CD4-positive, alpha-beta T cell treated with Interleukin-2 at 100 ng/mL for 4 hours (primary cell): ENCODE measurements at places on chromosomes 1 and 21.
A peak's percentile ranks its signal among the peaks of the same experiment; 100 is the strongest.

GRCh38 chr1:154956544-154956941, 644 bp upstream of the PBXIP1 start:
- DNase-seq: no peak

GRCh38 chr1:38733761-38734160, 125.8 kb downstream of the RRAGC start:
- DNase-seq: no peak

GRCh38 chr1:226873771-226874578, 3.6 kb downstream of the PSEN2 start:
- no peak for DNase-seq

DNA sequence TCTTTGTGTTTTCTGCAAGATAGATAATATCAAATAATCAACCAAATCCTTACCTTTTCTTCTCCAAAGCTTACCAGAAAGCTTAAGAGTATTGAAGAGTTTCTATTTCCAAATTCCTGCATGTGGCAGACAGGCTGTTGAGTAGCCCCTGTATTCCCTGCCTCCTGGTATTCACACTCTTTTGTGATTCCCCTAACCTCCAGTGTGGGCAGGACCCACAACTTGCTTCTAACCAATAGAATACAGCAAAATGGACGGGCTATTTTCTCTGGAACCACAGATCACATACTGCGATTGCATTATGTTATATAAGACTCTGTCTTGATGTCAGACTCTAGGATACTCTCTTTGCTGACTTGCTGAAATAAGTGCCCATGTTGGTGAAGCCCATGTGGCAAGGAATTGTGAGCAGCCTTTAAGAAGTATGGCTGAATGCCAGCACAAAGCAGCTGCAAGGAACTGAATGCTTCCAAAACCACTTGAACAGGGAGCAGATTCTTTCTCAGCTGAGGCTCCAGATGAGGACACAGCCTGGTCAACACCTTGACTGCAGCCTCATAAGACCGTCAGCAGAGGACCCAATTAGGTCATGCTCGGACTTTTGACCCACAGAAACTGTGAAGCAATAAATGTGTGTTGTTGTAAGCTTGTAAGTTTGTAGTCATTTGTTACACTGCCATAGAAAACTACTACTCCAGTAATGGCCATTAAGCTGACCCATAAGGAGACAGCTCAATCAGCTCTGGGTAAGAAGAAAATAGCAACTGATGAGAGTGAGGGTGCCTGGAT, 47.9 kb upstream of the PLXNA2 start:
- no peak for DNase-seq

GRCh38 chr1:211833174-211833820, 2.7 kb upstream of the LPGAT1 start:
- DNase-seq: peak; percentile 62

DNA sequence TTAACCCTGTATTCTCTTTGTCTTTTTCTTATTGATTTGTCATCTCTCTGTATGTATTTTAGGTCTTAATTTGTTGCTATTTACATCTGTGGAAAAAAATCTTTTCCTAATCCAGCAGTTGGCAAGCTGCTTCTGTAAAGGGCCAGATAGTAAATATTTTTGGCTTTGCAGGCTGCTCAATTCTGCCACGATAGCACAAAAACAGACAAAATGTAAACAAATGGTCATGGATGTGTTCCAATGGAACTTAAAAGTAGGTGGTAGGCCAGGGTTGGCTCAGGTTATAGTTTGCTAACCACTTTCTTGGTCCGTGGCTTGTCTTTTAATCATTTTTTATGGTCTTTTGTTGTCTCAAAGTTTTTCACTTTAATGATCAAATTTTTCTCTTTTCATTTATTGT, 371.8 kb downstream of the HHAT start:
- no peak for DNase-seq

DNA sequence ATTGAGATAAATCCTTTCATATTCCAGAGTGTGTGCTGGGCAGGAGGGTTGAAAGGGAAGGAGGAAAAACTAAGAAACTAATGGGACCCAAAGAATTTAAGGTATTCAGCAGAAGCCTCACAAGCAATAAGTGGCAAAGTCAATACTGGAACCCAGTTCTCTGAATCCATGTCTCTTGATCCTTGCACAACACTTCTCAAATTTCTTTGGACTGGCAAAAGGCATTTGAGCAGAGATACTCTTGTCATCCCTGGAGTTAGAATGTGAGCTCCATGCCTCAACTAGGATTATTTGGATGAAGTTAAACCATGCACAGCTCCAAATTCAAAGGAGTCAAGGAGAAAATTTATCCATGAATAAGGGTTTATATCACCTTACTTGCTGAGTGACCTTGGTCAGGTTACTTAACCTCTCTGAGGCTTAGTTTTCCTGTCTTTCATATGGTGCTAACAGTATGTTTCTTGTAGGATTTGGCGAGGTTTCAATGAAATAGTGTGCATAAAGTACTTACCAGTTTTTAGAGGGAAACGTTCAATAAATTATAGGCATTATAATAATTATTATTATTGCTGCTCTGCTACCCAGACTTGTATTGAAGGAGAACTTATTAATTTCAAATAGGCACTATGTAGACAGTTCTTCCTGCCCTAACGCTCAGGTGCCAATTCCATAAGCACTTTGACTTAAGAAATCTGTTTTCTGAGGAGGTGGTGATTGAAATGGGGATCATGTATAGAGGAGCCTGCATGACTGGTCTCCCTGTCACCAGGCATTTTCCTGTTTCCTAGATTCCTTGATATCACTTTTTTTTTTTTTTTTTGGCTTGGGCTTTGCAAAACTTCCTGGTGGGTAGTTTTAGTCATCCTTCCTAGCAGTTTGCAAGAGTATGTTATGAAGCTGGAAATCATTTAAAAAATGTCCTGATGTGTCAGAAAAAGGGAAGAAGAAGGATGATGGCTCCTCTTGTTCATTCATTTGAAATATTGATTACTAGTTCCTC, 125.0 kb upstream of the JUN start:
- DNase-seq: no peak

DNA sequence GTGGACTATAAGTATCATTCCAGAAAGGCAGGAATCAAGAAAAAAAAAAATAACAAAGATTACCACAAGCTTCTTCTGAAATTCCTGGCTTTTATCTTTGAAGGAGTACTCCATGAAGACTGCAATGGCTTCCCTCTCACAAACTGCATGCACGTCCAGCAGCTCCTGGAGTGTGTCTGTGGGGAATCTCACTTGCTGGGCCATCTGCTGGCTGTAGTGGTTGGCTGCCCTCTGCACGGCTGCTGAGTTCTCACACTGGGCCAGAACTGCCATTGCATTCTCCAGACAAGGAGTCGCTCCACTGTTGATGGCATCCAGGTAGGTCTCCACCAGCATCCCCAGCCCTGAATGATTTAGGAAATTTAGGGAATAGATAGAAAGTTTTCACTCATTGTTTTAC, 23.3 kb upstream of the GBP2 start:
- no peak for DNase-seq

DNA sequence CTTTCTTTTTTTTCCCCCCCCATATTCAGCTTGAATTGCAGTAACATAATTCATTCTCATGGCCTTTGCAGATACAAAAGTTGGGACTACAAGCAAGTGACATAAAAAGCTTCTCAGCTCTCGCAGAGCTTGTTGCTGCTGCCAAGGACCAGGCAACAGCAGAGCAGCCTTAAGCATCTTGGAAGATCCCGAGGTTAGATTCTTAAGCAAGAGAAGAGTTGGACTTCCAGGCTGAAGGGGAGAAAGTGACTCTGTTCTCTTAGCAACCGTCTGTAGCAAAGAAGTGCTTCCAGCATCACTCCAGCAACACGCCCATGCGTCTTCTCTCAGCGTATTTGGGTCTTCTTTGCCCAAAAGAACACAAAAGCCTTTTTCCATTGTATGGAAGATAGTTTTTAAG, 20.7 kb downstream of the AGT start:
- no peak for DNase-seq

GRCh38 chr1:173285048-173285447, 77.9 kb upstream of the TNFSF4 start:
- DNase-seq: no peak

DNA sequence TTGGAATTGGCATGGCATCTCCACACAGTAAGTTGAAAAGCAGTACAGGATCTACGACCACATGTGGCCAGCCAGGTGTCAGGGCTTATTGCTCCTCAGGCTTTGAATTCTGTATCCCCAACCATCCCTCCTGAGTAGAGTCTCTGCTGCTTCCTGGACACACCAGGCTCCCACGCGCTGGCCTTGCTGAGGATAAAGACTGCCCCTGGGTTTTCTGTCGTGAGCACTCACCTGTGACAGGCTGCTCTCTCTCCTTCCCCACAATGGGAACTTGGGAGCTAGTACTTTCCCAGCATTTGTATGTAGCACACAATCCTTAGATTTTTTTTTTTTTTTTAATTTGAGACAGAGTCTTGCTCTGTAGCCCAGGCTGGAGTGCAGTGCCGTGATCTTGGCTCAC, 33.6 kb downstream of the PBX1 start:
- no peak for DNase-seq

GRCh38 chr1:186799689-186800054, 29.1 kb upstream of the PLA2G4A start:
- DNase-seq: no peak

DNA sequence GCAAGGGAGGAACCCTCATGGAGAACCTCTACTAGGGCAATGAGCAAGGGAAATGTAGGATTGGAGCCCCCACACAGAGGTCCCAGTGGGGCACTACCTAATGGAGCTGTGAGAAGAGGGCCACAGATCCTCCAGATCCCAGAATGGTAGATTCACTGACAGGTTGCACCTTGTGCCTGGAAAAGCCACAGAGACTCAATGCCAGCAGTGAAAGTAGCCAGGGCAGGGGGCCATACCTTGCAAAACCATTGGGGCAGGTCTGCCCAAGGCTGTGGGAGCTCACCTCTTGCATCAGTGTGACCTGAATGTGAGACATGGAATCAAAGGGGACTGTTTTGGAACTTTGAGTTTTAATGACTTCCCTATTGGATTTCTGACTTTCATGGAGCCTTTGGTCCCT, 17.9 kb downstream of the CFH start:
- no peak for DNase-seq

- no peak for DNase-seq
Observed at GRCh38 chr1:190679454-190679853, 201.8 kb upstream of the BRINP3 start.

DNA sequence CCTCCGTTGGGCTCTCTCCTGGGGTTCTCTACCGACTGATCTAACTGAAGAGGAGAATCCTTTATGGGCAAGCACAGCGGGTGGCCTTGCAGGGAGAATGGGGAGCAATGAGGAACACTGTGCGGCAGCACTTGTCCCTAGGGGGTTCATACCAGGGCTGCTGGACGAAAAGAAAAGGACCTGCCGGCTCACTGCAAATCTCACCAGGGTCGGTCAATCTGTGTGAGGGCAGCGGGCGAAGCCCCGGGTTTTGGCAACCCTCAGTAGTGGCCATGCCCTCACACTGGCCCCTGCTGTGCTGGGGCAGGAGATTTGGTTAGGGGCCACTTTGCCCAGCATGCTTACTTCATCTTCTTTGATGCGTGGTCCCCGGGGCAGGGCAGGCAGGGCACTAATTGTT, 5.9 kb downstream of the LHX9 start:
- DNase-seq: no peak

DNA sequence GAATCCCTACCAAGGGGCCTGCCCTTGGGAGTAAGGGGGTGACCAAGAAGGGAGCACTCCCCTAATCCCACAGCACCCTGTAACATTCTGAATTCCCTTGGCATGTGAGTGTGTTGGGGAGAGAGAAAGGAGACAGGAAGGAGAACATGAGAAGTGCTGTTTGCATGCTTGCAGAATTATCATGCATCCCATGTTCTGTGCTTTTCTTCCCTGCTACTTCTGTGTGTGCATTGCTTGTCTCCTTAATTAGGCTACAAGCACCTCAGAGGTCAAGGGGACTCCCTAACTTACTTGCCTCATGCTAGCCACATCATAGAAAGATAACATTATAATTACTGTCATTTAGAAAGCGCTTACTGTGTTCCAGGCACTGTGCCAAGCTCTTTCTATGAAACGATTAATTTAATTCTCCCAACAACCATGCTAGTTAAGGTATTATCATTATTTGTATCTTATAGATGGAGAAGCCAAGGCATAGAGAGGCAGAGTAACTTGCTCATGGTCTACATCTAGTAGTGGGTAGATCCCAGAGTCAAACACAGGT, 11.1 kb downstream of the NOS1AP start:
- no peak for DNase-seq

GRCh38 chr1:162859191-162859590, 1.8 kb downstream of the CCDC190 start:
- DNase-seq: no peak

DNA sequence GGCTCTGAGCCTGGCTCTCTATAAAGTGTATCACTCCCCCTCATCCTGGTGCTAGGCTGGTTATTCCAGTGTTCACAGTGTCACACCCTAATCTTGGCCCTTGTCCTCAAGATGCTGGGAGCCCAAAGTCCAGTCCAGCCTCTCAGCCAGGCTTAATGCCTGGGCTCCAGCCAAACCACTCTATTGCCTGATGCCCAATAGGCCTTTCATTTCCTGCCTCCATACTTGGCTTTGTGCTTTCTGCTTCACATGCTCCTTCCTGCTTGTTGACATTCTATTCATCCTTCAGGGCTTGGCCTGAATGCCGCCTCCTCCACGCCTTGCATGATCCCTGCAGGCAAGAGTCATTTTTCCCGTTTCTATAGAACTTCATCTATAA, 1.7 kb downstream of the KLHDC8A start:
- no peak for DNase-seq

DNA sequence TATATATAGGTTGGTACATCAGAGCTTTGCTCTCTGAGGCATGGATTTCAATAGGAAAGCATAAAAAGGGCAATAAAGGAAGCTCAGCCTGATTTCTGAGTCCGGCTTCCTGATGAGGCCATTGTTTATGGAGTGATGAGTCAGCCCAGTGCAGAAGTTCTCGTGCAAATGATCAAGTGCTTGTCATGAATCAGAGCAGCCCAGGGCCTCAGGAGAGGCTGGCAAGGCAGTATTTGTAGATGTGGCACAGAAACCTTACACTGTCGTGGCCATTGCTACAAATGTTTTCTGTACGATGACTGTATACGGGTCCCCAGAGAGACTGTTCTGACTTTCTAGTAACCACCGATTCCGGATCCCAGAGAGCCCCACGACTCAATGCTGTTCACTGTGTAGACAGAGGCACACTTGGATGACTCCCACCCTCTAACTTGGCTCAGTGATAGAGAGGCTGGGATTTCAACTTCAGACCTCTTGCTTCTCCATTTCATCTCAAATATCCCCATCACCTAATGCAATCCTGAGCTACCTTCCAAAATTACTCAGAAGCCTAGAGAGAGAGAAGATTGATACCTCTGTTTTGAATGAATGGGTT, 26.8 kb downstream of the UMODL1 start:
- DNase-seq: no peak

- DNase-seq: no peak
Observed at GRCh38 chr1:32957017-32957416, 7.6 kb downstream of the RNF19B start.

- no peak for DNase-seq
Observed at GRCh38 chr1:161502641-161503393, 2.4 kb upstream of the FCGR2A start.

GRCh38 chr1:78095593-78095992, 49.8 kb downstream of the GIPC2 start:
- DNase-seq: no peak

GRCh38 chr21:15058854-15059263, 5.9 kb downstream of the NRIP1 start:
- no peak for DNase-seq

- no peak for DNase-seq
Observed at GRCh38 chr1:64005801-64006200, 197.6 kb upstream of the UBE2U start.
